ENCODE measurements at places on chromosomes 5 and 9.

DNA sequence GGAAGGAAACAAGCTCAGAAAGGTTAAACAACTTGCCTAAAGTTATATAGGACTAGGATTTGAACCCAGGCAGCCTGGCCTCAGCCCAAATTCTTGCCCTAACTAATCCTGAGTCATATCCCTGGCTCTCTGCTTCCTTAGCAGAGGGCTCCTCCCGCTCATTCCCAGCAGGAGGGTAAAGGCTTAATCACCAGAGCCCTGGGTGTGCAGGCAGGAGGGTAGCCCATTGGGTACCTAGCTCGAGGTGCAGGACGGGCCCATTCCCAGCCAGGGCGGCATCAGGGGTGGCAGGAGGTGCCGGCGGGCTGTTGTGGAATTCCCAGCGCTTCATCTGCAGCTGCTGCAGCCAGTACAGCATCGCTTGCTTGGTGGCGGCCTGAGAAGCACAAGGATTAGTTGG lies 3.9 kb downstream of the TBC1D2 start:
- peak; percentile 84 for DNase-seq

DNA sequence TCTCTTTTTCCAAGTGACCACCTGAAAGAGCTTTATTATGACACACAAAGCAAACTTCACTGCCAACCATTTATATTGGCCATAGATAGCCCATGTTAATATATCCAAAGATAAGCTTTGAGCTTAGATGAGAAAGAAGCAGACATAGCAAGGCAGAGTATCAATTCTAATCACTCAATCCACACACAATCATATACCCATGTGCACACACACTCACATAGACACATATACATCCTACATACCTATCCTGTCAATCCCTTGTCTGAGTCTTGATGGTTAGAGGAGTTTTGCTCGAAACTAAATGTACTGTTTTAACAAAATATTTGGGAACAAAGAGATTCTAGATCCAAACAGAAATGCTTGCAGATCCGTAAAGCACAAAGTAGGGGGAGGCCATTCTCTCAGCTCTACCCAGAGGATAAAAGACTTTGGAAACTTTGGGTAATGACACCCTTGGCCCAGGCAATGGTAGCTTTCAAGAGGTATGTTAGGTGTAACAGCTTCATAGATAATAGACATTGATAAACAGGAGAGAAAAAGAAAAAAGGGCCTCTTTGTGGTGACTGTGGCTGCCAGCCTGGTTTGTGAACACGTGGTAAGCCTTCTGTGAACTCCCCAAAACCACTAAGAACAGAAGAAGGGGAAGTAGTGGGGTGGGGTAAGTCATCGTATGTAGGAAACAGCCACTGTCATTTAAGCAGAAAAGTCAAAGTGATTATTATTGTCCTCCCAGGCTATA lies 121.6 kb downstream of the TLR4 start:
- no peak for DNase-seq

- no peak for DNase-seq
Observed at GRCh38 chr5:12323637-12324229, 419.5 kb upstream of the CTNND2 start.

GRCh38 chr9:96299823-96300222 lies 2.2 kb downstream of the HSD17B3 start:
- DNase-seq: peak; percentile 76

GRCh38 chr5:390623-391491 lies 52.1 kb upstream of the EXOC3 start:
- no peak for DNase-seq

Measured in fibroblast of lung (primary cell).